Upper lobe of right lung (tissue), 1 donor: ENCODE measurements at places on chromosomes 2 and 18. TPM values are rescaled to one million over a fixed set of nuclear protein-coding genes. Genes with fewer than 3 reads are reported as not detected.

DNA sequence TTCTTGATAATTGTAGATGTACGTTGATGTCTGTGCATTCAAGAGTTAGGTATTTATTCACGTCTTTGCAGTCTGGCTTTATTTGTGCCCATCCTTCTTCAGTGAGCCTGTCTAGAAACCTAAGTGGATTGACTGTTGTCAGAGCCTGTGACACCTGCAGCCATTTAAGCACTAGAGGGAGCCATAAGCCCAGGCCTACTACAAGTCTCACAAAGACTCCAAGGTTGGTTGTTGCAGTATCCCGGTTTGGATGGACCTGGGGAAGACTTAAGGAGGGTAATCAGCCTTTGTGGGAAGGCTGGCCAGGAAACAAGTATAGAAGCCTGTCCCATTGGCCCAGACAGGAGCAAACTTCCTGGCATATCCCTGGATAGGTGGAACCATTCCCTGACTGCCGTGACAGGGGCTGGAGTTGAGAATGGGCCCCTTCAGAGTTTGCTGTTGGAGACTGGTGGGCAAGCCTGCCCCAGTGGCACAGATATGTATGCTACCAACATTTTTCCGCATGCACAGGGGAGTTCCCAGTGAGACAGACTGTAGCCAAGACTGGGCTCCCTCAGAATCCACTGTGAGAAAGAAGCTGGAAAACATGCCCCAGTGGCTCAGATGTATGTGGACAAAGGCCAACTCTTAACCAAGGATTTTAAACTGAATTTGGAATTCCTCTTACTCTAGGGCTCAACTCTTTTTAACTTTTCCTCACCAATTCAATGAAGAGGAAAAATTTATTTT lies 9.3 kb upstream of the LRRC30 start:
- DNase-seq = no peak

The IL1RL1 gene
- 46.5 TPM for total RNA-seq

The STEAP3 gene
- total RNA-seq = 14.1 TPM

The WDFY1 gene
- total RNA-seq = 50.1 TPM

DNA sequence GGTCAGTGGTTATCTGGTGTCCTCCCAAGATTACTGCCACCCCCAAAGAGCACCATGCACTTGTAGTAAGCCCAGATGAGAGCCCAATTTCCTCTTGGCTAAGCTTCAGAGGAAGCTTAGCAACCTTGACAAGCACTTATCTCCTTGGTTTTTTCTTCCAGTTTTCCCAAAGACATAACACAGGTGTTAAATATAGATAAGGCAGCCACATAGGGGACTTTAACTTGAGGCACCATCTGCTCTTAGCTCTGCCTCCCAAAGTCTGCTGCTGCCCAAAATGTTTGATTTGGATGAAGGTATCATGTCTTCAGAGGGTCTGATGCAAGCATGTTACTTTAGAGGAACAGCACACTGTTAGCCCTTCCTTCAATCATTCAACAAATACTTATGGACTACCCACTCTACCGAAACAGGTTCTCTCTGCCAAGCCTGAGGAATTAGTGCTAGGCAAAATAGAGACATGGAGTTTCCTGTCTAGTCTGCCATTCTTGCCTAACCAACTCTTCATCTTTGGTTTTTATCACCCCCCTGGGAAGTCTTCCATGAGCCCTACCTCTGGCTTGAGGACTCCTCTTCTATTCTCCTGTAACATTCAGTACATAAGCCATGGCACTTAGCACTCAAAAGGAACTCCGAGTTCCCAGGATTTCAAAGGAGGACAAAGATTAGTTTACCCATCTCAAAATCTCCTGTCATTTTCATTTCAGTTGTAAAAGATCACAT lies 73.7 kb downstream of the SP3 start:
- no peak for DNase-seq

The FNDC4 gene
- total RNA-seq = 2.0 TPM

GRCh38 chr2:170716851-170717598 lies 1.9 kb downstream of the SP5 start:
- peak; percentile 82 for DNase-seq
